Fibroblast of upper back skin (primary cell): ENCODE measurements at places on chromosomes 7 and 10.

DNA sequence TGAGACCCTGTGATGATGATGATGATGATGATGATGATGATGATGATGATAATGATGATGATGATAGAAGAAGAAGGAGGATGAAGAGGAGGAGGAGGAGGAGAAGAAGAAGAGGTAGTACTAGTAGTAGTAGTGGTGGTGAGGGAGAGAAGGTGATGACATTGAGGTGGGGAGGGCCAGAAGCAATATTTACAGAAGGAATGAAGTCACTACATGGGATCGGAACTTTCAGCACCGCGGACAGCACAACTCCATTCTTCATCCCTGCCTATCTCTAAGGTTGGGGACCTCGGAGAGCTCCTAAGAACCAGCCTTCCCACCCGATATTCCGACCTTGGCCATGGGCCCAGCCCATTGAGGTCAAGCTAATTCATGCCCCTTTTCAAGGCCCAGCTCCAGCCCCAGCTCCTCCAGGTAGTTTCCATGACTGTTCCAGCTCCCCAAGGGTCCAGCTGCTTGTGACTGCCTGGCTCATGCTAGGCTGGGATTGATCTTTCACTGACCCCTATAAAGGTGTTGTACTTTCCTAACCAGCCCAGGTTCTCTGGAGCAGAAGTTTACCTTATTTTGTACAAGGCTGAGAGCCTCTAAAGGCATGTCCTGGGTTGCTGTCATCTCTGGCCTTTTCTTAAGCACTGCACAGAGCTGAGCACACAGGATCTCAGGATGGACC is 10.3 kb downstream of the CRHR2 start:
- peak; percentile 69 for DNase-seq

GRCh38 chr7:116546916-116547315 is 22.1 kb downstream of the CAV1 start:
- peak; percentile 50 for DNase-seq

- no peak for DNase-seq
These were observed 131.7 kb upstream of the CHST15 start for GRCh38 chr10:124225029-124225466.

DNA sequence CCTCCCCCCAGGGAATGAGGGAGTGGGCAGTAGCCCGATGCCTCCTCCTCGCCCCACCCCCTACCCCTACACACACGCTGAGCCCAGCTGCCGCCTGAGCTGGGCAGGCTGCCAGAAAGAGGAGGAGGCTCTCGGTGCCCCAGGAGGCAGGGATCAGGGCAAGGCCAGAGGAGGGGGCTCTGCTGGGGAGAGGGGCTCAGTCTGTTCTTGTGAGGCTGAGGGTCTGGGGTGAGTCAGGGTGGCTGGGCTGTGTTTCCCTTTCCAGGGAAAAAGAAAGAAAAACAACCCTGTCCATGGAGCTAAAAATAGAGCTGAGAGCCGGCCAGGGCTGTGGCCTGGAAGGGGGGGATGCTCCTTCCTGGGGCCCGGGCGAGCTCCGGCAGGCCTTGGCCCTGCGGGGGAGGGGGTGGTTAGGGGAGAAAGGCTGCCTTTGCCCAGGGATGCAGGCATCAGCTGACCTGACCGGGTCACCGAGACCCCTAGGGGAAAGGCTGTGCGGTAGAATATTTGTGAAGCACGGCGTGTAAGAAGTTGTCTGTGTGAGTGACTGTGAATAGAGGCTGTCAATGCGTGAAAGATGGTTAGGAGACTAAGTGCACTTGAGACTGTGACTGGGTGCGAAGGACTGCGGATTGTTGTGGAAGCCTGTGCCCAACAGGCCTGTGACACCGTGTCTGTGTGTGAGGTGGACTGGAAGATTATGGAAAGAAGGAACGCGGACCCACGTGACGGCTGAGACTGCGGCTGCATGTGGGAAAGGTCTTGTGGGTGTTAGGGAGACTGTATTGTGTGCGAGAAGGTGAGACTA is 1.2 kb upstream of the LZTS2 start:
- peak; percentile 88 for DNase-seq

- no peak for DNase-seq
These were observed 48.7 kb downstream of the OAT start for GRCh38 chr10:124369986-124370385.

DNA sequence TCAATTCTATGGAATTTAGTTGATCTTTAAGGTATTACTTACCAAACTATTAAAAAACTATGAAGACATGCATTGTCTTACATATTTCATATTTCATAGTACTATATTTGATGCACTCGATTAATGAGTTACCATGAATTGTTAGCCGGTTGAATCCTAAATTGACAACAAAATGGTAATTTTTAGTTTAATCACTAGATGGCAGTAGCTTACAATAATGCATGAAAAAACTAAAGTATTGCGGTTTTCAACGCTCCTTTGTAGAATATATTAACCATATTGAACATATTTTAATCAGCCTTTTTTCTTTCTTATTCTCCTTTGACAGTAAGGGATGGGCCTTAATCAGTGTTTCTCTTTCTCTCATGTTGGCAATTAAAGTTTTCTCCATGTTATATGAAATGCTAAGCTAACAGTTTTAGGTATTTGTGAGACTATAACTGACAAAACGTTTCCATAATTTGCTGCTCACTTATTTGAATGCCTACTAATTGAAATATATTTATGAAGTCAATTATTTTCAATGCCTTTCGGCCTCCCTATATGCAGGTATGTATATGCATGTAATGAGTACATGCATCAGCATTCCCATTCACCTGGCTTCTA is 48.5 kb upstream of the ARL4A start:
- peak; percentile 49 for DNase-seq

- DNase-seq, result peak; percentile 81
These were observed 604 bp upstream of the STAM start for GRCh38 chr10:17643339-17643754.

DNA sequence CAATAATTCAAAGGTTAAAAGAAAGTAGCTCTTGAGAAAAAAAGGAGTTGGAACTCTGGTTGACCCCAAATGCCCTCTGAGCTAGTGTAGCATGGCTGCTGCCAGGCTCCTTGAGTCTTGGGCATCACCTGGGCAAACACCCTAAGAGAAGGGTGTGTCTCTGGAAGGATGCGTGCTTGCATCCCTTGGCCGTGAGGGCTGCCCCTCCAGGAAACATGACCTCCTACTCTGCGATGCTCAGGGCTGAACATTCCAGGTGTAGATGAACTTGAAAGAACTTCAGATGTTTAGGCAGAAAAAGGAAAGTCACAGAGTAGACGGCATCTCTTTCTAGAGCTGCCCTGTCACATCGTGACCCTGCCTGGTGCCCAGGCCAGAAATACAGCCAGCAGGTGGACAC is 189.4 kb upstream of the TCERG1L start:
- no peak for DNase-seq

GRCh38 chr10:108755646-108756045 is 1167.7 kb downstream of the XPNPEP1 start:
- peak; percentile 77 for DNase-seq

DNA sequence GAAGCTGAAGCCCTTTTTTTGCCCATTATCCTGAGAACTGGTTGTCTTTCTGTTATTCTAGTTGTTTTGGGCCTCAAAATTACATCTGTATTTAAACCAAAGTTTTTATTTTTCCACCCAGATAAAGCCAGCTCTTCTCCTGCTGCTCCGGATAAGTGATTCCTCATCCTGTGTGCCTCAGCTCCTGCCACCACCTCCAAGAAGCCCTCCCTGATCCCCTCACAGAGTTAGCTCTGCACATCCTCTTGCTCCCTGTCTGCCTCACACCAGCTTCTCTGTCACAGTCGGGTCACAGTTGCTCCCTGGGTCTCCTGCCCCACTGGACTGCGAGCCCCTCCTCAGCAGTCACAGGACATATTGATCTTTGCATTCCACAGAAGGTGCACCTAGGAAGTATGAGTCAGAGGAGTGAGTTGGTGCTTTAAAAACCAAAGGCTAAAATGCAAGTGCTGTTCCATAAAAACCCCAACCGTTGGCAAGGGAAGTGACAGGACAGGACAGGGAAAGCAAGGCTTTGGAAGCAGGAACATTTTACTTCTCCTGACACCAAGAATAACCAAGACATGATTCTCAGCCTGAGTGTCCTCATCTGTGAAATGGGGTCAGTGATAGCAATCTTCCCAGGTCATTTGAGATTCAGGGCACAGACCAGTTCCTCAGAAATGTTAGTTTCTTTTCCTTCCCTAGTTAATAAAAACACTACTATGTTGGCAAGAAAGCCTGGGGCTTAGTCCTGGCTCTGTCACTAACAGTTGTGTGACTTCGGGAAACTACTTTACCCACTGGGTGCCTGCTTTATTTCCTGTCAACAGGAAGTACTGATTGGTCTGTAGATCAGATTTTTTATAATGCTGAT is 36.5 kb upstream of the EEPD1 start:
- DNase-seq, result no peak

DNA sequence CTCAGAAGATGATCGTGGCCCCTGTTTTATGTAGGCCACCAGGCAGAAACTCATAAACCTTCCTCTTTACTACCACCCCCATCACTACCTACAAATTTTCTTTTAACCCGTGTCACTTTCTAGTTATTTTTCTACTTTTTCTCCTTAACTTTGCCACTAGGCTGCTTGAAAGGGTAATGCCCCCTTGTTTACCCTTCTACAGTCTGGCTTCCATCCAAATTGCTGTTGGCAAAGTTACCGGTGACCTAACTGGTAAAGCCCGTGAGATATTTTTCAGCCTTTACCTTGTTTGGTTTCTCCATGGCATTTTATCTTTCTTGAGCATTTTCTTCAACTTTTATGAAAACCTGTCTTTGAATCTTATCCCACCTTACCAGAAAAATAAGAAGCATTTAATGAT is 153.0 kb downstream of the WNT2 start:
- no peak for DNase-seq

DNA sequence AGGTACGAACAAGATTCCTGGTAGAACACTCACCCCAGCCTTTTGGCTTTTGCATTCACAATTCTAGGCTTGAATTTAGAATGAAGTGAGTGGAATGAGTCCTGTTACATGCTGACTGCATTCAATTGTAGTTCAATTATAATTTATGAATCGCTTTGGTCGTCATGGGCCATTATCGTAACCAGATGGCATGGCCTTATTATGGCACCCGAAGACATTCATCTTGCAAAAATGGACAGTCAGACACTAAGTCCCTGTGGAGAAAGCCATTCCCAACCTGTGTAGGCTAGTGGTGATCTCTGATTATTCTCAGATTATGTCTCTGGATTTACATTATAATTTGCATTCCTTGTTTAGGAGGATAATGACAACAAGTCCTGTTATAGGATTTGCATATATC is 292.4 kb upstream of the NPSR1 start:
- DNase-seq, result no peak

- DNase-seq, result peak; percentile 67
These were observed 52.3 kb upstream of the ENO4 start for GRCh38 chr10:116796910-116797513.

DNA sequence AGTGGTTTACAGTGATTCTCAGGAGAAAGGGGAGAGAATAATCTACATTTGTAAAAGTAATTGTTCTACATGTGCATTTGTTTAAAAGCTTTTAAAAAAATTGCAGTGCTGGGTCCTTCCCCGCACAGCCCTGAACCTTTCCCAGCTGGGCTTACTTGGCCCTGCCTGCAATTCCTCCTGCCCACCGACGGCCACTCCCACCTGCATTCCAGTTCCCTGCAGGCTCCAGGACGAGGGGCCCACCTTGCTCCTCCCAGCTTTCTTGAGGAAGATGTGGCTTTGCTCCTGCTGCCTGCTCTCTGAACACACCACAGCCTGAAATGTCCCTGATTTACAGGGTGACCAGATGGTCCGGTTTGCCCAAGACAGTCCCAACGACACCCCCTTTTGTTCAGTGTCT is 222.7 kb downstream of the PRPF18 start:
- peak; percentile 23 for DNase-seq

DNA sequence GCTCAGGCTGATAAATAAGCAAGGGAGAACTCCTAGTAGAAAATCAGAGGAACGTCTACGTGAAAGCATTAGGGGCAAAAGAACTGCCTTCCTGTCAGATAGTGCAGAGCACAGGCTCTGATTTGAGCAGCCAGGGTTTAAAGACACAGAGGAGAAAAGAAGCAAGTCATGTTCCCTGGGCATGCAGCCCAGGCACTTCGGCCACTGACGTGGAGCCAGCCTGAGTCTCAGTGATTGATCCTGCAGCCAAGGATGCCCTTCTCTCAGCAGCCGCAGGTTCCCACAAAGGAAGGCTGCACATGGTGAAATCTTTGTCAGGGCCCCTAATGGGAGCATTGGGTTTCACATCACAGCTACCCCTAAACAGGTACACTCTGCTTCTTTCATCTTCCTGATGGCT is 161.7 kb upstream of the HPS1 start:
- peak; percentile 4 for DNase-seq

DNA sequence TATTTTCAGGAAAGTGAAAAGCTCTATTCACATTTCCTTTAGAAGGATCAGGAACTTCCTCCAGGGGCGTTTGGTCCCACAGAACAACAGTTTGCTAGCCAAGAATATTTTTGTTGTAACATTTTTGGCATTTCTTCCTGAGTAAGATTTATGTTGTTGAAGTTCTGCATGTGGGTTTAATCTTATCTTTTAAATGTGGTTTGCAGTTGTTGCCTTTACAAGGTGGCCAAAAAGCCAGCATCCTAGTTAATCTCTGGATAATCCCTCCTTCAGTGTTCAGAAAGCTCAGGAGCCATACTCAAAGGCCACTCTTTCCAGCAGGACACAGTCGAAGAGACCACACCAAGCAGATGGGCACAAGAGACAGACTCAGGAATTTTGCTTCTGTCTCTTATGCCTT is 30.0 kb downstream of the SLC26A4 start:
- DNase-seq, result peak; percentile 74

GRCh38 chr10:32374605-32375004 is 27.6 kb upstream of the EPC1 start:
- no peak for DNase-seq

GRCh38 chr7:28112883-28113540 is 67.6 kb downstream of the JAZF1 start:
- DNase-seq, result no peak

DNA sequence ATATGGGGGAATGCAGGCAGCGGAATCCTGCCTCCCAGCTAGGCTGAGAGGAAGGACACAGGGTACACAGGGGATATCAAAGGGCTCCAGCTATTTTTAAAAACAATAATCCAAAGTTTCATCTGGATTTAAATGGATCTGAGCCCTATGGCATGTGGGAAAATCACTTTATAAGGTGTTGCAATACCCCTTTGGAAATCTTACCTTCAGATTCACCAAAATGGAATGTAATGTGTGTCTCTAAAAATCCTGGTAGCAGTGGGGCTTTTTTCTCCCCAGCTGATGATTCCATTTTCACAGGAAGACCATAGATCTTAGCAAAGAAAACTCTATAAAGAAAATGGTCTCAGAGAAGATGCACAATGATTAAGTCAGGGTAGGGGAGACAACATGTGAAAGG is 722.2 kb downstream of the PARD3 start:
- DNase-seq, result peak; percentile 76

GRCh38 chr10:103672345-103672744 is 178.8 kb downstream of the NEURL1 start:
- DNase-seq, result no peak

DNA sequence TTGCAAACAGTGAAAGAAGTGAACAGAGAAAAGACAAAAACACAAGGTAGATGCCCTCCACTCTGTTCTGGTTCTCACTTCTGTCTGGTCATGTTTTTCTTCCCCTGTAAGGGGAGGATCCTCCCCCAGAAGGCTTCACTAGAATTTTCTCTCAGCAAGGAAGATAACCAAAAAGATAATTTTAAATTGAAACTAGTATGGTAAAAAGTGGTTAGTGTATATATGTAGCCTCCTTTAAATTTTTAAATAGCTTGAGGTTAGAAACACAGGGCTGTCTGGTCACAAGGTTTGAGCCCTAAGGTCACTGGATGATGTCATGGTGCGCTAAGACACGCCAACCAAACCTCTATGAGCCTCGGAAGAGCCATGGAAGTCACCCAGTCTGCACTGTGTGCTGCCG is 5.6 kb upstream of the PKD1L1 start:
- no peak for DNase-seq
